Activated CD4-positive, CD25-positive, alpha-beta regulatory T cell treated with anti-CD3 and anti-CD28 coated beads, Interleukin-2, amount 50 U/mL, for 72 hours (primary cell): ENCODE measurements at places on chromosomes 4 and X.

DNA sequence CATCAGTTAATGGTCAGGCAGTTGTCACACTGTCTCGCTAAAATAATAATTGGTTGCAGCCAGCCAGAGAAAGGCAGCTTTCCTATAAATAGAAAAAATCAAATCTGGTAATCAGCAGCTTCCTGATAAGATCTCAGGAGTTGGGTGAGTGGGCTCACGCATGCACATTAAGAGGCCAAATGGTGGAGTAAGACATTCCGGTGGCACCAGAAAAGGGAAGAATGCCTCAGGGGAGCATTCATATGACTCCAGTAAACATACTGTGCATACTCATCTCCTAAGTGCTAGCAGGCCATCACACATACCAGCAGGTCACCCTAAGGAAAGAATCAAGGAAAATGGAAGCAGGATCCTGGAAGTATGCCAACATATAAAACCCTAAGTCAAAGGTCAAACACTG lies 40.1 kb downstream of the UGT2B15 start:
- no peak for DNase-seq

GRCh38 chr4:182268966-182269365 lies 25.8 kb downstream of the TENM3 start:
- DNase-seq, result no peak

DNA sequence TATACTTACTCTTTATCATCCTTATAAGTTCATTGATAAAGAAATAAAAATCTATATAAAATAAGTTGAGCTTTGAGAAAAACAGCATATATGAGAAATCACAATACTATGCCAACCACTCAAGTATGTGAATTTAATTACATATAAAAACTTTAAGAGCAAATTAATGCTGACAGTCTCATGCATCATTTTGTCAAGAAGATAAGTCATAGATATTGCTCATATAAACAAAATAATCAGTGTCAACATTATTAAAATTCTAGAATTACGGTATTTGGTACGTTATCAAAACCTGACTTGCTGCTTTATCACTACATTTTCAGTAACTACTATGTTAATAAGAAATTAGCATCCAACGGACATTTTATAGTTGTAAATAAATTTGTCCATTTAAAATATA lies 111.2 kb downstream of the FBXO8 start:
- DNase-seq, result no peak

DNA sequence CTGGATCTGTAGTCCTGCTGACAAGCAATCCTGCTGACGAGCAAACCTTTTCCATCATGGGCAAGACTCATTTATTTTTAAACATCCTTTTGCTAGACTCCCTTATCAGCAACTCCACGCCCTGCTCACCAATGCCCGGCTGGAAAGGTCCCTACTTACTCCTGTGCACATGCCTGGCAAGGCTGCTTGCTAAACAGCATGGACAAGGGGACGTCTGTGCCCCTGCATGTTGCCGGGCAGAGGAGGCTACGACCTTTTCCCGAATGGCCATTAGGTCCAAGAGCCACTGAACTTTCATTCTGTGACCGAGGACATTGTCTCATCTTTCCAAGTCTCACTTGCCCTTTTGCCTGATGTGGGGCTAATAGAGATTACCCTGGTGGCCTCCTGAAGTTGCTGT lies 98.6 kb downstream of the MGST2 start:
- DNase-seq, result no peak

DNA sequence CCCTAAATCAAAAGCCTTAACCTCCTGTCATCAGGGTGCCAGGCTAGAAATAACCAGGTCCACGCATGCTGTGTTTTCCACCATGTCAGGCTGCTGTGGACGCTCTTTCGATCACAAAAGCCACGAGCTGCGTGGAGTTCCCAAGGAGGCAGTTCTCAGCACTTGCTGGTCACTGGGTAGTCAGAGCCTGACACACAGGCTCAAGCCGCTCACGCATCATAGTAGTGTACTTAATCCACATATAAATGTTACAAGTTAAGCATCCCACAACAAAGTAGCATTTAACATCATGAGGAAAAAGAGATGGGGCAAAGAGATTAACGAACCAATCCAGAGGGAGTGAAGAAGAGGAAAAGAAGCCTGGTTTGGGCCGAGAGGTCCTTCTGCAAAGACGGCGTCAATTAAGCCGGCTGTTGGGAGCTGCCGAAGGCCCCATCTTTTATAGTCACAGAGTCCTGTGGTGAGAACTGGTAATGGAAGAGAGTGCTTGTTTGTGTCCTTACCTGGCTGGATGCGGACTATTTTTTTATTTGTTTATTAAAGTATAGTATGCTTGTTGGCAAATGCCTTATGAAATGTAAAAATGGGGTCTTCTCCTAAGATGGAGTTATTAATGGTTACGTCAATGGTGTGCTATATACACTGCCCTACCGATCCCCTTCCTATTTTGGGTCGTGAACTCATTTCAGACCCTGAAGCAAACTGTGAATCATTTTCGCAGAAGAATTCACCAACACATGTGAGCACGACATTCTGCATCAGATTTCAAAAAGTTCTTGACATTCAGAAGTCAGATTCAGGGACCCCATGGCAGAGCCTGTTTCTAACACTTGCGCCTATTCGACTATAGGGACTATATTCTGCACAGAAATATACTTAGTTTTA lies 675 bp downstream of the PRIMPOL start:
- DNase-seq, result no peak

DNA sequence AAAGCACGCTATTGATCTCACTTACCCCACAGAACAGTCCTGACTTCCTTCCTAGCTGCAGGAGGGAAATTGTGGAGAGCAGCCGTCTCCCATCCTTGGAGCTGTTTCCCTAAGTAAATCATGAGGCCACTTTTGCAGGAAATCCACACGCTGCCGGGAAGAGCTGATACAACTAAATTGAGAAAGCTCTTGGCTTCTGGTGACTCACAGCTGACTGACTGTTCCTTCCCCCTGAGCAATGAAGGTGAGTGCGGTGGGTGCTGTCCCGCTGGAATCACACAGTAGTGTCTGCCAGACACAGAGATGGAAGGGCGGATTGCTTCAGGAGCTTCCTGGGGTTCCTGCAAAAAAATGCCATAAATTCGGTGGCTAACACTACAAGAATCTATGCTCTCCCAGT lies 268.9 kb downstream of the ASMT start:
- no peak for DNase-seq

DNA sequence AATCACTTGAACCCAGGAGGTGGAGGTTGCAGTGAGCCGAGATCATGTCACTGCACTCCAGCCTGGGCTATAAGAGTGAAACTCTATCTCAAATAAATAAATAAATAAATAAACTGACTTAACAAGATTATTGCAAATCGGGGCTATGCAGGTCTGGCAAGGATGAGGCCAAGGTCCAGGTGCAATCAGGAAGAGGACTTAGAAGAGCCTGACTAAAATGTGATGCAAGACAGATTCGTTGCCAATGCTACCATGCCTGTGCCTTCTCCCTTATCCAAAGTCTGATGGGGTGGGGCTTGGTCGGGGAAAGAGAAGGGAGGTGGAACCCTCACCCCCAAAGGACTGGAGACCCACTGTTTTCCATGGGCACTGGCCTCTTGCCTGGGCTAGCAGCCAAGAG lies 14.7 kb downstream of the ZCCHC13 start:
- no peak for DNase-seq

- no peak for DNase-seq
Observed at GRCh38 chr4:103895876-103896465, 176.2 kb upstream of the TACR3 start.

- DNase-seq, result no peak
Observed at GRCh38 chrX:12770440-12770839, 20.8 kb upstream of the PRPS2 start.

- DNase-seq, result no peak
Observed at GRCh38 chrX:20829665-20830491, 544.3 kb upstream of the CNKSR2 start.

DNA sequence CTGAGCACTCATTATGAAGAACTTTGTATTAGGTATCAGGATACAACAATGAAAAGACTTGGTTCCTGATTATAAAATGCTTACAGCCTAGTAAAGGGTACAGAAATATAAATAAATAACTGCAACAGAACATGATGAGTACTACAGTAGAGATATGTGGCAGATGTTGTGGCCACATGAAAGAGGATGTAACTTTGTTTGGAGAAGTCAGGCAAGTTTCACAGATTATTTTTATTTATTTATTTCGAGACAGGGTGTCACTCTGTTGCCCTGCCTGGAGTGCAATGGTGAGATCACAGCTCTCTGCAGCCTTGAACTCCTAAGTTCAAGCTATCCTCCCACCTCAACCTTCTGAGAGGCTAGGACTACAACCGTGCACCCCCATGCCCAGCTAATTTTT lies 15.8 kb upstream of the UBE2K start:
- no peak for DNase-seq

DNA sequence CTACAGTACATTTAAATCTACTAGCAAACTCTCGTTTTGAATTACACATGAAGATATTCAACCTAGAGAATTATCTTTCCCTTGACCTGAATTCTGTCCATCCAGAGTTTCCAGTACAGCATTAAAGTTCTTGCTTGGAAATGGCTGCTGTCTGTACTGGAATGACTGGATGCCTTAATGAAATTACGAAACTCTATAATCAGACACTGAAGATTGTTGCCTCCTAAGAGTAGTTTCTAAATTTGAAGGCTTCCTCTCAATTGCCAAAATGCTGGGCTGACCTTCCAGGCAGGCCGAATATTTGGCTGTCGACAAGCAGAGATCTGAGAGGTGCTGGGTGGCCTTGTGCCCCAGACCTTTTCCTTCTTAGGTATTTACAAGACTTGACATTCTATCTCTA lies 215.1 kb upstream of the GPC4 start:
- no peak for DNase-seq

DNA sequence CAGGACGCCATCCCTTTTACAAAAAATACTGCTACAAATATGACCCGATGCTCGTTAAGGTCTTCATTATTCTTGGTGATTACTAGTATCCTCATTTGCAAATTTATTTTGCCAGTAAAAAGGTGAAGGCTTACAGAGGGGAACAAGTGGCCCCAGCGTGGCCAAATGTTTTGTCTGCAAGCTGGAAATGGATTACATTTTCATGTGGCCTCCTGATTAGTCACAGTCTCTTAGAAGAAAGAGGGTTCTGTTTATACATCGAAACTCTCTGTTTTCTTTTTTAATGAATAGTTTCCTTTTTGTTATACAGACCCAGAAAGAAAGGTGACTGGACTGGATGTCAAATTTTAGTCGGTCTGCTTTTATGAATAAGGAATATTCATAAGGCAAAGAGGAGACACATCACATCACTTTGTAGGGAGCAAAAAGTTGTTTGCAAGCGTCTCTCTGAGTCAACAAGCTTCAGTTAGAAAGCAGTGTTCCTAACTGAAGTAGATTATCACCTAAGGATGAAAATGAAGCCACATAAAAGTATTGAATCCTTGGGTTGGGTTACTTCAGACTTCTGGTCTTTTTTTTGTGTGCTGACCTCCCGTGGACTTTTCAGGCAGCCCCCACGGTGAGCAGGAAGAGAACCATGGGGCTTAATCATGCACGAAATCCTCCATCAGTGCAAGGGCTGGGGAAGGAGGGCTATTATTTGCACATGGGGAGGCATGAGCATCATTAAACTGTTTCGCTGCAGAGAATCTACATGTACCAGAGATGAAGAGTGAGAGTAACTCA lies 125.6 kb downstream of the ARSF start:
- no peak for DNase-seq

GRCh38 chr4:68079928-68080327 lies 49.7 kb downstream of the TMPRSS11F start:
- no peak for DNase-seq

GRCh38 chr4:1093391-1094335 lies 19.7 kb downstream of the RNF212 start:
- no peak for DNase-seq

GRCh38 chrX:2451501-2452316 lies 49.1 kb downstream of the DHRSX start:
- no peak for DNase-seq

DNA sequence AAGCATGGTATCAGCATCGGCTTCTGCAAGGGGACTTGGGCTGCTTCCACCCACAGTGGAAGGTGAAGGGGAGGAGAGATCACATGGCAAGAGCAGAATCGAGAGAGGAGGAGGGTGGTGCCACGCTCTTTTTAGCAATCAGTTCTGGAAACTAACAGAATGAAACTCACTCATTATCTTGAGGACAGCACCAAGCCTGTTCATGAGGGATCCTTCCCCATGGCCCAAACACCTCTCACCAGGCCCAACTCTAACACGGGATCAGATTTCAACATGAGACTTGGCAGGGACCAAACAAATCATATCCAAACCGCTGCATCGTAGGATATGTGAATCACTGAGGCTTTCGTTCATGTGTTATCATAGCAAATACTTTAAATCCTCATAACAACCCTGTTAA lies 125.5 kb downstream of the GPC3 start:
- DNase-seq, result no peak

- DNase-seq, result no peak
Observed at GRCh38 chrX:111086591-111087006, 9.4 kb upstream of the PAK3 start.

DNA sequence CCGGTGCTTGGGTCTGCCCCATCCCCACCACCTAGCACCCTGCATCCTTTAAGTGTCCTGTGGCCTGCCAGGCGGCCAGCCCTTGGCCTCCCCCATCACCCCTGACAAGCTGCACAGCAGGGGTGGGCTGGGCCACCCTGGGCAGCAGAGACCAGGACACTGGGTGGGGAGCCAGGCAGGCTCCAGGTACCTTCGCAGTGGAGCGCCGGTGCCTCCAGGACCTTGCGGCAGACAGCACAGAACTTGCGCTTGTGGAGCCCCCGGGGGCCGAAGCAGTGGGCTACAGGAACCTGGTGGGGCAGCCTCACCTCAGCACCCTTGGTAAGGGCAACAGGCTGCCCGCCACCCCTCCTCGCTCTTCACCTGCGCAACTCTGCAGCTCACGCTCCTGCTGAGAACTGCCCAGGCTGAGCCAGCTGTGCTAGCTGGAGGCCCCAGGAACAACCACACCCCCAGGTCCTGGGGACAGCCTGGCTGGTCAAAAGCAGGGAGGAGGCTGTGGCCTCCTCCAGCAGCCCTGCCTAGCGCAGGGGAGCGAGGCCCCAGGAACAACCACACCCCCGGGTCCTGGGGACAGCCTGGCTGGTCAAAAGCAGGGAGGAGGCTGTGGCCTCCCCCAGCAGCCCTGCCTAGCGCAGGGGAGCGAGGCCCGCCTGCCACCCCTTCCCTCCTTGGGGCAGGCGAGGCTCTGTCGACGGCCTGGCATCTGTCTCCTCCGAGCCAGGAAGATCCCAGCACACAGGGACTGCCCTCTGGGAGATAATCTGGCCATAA lies 4.6 kb downstream of the DGKQ start:
- no peak for DNase-seq

GRCh38 chr4:16715482-16715881 lies 183.0 kb downstream of the LDB2 start:
- no peak for DNase-seq

- DNase-seq, result no peak
Observed at GRCh38 chr4:176540814-176541213, 221.0 kb downstream of the SPCS3 start.

GRCh38 chr4:31791666-31792065 lies 1071.5 kb downstream of the PCDH7 start:
- no peak for DNase-seq

- DNase-seq, result no peak
Observed at GRCh38 chr4:79820427-79820826, 252.6 kb downstream of the ANTXR2 start.
